Hepatic stellate cell (primary cell): ENCODE measurements at places on chromosomes 12 and 14.

DNA sequence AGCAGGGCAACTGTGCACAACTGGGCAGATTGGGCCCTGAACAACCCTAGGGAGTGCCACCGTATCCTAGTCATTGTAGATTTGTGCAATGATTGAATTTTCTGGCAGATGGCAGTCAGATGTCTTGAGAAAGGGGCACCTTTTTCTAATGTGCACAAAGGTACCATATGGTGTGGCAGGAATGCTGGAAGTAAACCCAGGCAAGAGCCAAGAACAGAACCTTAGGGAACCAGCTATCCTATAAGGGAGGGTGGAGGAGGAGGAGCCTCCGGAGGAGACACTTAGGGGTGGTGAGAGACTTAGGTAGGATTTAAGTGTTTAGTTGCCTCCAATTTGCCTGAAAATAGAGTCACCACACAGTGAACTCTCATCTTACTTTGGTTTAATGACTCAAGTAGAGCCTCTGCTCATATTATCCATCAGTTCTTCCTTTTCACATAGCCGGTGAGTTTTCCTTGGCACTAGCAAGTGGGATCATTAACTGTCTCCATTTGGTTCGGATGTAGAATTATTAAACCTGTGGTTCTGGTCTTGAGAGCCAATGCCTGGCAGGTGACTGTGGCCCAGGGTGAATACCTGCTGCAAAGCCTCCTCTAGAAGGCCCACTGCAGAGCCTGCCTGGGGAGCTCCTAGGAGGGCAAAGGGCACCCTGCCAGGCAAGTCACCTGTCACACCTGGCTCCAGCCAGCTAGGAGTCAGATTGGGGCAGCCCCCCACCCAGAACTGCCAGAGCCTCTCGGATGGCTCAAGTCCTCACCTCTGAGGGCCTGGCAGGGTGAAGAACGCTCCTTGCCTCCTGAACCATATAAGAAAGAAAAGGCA, 184.4 kb upstream of the HIF1A start:
- no peak for DNase-seq

DNA sequence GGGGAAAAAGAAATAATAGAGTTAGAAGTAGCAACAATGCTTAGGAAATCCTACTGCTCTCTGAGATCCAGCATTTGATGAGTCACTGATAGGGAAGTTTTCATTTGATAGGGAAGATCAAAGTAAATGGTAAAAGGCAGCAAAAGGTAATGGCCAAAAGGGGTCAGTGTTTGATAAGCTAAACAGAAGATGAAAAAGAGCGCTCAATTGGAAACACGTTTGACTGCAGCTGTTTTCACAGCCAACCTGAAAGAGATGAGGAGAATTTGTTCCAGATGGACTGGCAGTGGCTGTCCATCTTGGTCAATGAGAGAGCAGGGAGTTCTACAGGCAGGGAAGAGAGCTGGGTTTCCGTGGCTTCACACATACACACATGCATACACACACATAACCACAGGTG, 264.2 kb downstream of the TMEM132C start:
- no peak for DNase-seq

DNA sequence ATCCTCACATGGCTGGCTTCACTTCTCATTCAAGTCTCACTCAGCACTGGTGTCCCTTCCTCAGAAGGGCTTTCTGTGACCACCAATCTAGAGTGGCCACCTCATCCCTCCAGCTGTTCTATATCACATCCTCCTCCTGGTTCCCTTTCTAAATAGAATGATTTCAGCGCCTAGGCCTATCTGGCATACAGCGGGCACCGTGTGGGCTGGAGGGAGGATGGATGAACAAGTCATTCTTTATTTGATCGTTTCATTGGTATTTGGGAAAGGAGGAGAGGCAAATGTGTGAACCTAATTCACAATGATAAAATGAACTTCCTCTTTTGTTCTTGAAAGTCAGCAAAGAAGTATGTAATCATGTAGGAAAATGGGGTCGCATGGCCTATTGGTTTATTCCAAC, 394.2 kb downstream of the DPF3 start:
- DNase-seq: no peak

GRCh38 chr12:93315907-93316622, 61.7 kb upstream of the NUDT4 start:
- no peak for DNase-seq

DNA sequence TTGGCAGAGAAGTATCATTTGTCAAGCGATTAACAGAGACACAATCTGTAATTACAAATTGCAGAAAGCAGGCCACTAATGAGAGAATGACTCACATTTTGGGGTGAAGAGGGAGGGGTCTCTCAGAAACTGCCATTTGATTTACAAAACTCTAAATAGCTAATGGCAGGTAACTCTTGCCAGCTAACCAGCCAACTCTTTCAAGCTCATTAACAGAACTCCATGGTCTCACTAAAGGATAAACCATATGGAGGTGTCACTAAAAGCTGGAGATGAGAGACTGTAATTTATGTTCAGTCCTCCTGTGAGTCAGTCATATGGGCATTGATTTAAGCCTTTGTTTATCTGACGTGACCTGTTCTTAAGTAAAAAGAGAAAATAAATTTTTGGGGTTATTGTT, 336.4 kb downstream of the FOXG1 start:
- DNase-seq: no peak

DNA sequence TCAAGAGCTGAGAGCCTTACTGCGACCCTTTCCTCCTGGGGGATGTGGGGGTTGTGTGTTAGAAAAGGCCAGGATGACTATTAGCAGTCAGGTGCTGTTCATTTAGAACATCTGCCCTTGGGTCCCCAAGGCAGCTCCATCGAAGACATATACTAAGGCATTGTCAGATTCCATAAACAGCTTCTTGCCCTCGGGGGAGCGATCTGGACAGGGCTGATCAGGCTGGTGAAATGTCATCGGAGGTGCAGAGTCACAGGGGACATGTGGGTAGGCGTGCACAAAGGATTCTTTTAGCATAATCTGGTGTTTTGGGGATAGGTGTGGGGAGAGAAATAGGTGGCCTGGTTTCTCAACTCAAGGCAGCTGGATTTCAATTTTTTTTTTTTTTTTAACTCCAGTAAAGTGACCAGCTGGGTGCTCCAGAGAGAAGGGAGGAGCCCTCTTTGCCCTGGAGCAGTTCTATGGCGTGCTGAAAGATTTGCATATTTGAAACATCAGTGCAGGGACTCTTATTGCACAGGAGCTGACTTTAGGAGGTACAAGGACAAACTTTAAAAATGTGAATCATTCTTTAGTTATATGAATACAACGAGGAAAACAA, 160.1 kb downstream of the SUDS3 start:
- DNase-seq: no peak

GRCh38 chr14:81169711-81170103, 51.1 kb downstream of the GTF2A1 start:
- DNase-seq: no peak

- DNase-seq: no peak
These were observed 328.2 kb downstream of the ZFP36L1 start for GRCh38 chr14:68464711-68465110.

GRCh38 chr12:53552361-53553327, 45.4 kb upstream of the NPFF start:
- DNase-seq: no peak

DNA sequence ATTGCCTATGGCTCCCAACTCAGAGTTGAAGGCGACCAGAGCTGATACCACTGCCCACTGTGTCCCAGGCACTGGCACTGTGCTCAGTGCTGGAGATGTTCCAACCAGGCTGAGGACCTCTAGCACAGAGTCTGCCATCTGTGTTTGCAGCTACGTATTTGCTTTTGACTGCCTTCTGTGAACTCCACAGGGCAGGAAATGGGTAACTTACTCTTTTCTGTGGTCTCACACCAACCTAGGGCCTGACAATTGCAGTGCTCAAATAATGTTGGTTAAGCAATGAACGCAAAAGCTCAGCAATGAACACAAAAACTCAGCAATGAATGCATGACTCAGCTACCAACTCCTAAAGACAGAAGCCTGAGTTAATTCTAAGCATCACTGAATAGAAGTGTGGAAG, 202.8 kb downstream of the NUAK1 start:
- no peak for DNase-seq

GRCh38 chr12:55934773-55935172, 3.8 kb downstream of the DGKA start:
- no peak for DNase-seq

DNA sequence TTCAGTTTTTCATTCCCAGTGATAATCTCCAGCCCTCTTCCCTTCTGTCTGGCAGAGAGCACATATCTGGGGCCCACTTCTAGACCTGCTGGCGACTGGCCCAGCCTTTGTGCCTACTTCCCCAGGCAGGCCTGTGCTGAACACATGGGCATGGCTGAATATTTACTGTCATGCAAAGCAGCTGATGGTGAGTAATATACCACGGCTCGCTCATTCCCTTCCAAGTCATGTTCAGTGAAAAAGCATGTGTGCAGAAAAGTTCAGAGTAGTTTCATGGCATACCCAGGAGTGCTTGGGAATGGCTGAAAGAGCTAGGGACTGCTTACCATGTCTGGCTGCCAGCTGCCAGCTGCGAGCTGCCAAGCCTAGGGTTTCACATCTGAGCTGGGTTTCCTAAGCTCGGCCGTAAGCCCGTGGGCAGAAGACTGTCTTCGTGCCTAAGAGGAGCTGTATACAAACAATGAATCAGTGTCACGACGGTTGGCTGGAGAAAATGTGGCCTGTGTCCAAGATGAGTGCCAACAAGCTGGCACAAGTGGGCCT, 179.9 kb upstream of the PELI2 start:
- DNase-seq: no peak

DNA sequence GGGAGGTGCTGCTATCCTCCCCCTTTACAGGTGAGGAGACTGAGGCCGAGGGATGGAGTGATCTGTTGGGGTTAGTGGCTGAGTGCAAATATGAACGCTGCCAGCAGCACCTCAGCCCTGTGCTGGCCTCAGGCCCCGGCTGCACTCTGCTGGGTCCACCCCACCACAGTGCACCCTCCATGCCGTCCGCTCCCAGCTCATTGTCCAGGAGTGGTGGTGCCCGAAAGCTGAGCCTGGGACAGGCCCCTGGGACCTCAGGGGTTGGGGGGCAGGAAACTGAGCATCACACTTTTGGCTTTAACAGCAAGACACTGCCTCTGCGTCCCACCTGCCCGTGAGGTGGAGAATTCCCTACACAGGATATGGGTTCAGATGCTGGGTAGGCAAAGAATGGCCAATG, 31.5 kb upstream of the FBRSL1 start:
- DNase-seq: no peak

GRCh38 chr12:21991526-21991925, 50.3 kb upstream of the ABCC9 start:
- DNase-seq: no peak

DNA sequence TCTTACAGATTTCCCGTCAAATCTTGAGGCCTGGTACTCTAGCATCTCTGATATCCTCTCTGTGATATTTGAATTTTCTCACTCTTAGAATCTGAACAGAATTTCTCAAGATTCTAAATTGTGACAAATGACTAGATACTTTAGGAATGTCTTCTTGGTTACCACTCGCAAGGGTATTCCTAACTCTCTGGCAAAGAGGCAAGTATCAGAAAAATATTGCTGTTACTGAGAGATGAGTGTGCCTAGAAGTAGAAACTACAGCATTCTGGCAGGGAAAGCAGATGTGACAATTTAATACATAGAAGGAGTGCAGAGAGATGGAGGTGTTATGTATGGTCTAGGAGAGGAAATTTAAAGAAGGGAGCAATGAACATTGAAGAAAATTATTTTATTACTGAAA, 467.8 kb downstream of the LRIG3 start:
- DNase-seq: no peak

DNA sequence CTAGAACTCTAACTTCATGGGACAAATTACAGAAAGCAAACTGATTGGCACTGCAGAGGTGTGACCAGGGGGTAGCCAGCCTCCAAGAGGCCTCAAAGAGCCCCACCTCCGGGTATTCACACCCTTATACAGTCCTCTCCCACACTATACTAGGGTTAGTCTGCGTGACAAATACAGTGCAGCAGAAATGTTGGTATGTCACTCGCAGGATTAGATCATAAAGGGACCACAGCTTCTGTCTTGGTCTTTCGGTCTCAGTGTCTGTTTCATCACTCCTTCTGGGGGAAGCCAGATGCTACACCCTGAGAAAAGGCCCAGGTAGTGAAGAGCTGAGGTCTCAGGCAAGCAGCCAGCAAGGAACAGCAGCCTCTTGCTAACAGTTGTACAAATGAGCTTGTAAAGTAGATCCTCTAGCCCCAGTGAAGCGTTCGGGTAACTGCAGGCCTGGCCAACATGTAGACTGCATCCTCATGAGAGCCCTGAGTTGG, 68.9 kb upstream of the SAV1 start:
- DNase-seq: no peak

GRCh38 chr14:101947577-101947903, 16.8 kb upstream of the DYNC1H1 start:
- no peak for DNase-seq

DNA sequence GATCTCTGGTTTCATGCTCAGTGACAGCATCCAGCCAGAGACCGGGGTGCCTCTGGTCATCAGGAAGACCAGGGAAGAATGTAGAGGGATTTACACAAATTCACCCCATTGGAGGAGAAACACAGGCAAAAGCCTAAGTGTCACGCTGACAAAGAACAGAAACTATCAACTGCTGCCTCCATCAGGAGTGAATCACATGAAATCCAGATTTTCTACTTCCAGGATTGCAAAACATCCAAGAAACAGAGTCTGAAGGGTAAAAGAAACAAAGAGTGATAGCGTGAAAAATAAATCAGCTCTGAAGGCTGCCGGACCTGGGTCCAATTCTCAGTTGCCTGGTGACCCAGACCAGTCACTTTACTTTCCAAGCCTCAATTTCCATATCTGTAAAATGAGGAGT, 136.1 kb upstream of the MAP1LC3B2 start:
- peak; percentile 89 for DNase-seq

DNA sequence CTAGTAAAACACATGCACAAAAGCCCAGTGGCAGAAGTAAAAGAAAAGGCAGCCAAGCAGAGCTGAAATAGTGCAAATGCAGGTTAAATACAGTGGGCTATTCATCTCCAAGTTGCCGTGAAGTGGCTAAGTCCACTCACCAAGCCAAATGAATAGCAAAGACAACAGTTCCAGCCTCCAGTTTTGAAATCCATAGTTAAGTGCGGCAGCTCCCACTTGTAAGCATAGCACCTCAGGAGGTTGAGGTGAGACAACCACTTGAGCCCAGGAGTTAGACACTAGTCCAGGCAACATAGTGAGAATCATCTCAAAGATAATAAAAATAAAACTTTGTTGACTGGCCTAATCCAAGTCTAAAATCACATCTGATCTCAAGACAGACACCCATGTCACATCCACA, 9.8 kb upstream of the PHLDA1 start:
- DNase-seq: no peak

DNA sequence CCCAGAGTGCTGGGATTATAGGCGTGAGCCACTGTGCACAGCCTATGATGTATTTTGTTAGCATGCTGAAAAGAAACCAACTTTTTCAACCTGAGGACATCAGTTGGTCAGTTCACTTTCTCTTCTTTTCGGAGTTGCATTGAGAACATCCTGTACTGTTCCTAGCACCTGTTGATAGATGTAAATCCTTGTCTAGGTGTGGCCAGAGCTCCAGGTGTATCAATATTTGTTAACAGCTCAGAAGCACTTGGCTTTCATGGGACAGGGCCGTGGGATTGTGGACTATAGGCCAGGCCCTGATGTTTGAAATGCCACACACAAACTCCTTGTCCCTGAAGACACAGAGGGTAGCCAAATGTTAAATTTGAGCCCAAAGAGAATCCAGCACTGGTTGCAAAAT, 14.9 kb downstream of the HCAR2 start:
- DNase-seq: no peak
